ENCODE measurements at places on chromosomes 12 and 14.

GRCh38 chr14:73718418-73719251 is 4.5 kb upstream of the PNMA1 start:
- no peak for DNase-seq

DNA sequence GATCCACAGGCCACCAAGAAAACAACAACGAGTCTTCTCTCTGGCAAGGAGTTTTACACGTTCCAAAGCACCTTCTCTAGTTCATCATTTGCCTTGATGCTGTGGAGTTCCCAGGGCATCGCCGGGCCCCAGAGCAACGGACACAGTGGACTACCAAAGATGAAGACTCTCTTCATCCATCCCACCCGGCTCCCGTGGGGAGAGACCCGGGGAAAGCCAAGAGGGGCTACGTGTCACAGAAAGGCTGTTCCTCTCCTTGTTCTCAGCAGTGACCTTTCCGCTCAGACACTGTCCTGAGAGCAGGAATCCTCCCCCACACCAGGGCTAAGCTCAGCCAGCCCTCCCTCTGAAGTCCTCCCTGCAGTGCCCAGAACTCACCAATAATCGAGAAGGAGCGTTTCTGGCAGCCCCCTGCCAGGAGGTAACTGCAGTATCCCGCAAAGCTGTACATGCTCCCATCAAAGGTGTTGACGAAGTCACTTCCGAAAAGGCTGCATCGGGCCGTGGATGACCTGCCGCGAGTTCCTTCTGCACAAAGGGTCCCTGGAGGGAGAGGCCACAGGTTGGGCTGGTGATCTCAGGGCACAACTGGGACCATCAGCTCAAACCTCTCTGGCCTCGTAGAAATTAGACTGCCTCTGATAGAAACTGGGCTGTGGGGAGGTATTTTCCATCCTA is 3.5 kb downstream of the VWF start:
- DNase-seq = no peak

GRCh38 chr12:1093166-1093751 is 102.2 kb downstream of the ERC1 start:
- peak; percentile 28 for DNase-seq

DNA sequence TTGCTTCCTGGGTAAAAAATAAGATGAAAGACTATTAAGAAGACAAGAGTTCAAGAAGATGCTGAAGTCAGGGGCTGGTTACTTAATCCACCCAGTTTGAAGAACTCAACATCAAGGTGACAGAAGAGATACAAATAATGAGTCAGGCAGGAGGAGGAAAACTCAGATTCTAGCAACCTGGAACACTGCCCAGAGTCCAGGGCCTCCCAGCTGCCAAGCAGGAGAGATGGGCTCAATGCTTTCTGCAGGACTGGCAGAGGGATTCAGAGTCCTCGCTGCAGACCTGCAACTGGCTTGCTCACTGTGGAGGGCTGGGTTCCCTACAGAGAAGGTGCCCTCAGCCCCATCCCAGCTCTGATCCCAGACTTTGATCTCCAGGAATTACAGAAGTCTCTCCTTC is 28.6 kb upstream of the CEBPE start:
- no peak for DNase-seq

GRCh38 chr14:94571950-94572349 is 9.3 kb upstream of the SERPINA5 start:
- no peak for DNase-seq

- DNase-seq = no peak
Observed at GRCh38 chr12:107590413-107590812, 95.2 kb upstream of the PWP1 start.

DNA sequence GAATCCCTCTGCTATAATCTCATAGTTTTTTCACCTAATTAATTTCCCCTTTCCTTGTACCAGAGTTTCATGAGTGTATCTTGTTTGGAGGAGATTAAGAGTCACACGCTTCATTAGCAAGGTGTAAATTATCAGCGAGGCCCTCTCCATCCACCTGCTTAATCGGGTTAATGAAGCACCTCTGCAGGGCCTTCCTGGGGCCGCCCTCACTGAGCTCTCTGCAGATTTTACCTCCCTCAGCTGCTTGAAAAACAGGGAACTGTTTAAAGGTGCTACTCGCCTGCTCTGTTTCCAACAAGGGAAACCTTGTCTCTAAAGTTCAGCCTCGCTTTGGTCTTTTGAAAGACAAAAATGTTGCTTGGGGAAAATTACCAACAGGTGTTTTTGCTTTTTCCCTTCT is 35.8 kb downstream of the OTX2 start:
- DNase-seq = no peak

GRCh38 chr14:104192146-104192882 is 53.9 kb downstream of the KIF26A start:
- no peak for DNase-seq

- no peak for DNase-seq
Observed at GRCh38 chr14:80381807-80382363, 170.6 kb upstream of the DIO2 start.

DNA sequence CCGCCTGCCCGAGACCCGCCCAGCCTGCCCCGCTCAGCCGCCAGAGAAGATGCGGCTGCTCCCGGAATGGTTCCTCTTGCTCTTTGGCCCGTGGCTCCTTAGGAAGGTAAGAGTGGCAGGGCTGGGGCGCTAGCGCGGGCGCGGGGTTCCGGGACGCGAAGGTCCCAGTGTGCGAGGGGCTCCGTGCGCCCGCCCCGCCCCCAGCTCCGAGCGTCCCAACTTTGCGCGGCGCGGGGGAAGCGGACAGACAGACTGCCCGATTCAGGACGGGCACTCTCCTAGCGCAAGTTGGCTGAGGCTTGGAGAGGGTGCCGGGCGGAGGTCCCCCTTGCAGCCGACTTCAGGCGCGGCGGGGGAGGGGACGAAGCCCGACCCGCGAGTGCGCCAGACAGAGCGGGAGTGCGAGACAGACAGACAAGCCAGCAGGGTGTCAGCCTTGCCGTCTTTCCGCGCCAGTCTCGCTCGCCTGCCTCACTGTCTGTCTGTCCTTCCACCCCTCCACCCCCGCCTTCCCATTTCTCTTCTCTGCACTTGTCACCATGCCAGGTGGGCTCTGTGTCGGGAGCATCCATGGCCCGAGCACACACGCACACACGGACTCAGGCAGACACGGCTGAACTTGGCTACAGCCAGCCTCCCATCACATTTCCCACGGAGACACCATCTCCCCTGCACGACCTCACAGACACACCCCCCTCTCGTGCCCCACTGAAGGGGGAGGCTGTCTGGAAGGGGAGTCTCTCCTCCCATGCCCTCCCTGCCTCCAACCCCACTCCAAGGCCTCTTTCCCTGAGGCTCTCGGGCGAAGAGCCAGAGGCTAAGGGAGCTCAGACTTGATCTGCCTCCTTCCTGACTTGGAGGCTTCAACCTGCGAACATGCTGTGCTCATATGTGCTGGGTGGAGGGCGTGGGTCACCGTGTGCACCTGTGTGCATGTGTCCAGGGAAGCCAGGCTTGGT is 606 bp downstream of the NXPH4 start:
- DNase-seq = peak; percentile 57

DNA sequence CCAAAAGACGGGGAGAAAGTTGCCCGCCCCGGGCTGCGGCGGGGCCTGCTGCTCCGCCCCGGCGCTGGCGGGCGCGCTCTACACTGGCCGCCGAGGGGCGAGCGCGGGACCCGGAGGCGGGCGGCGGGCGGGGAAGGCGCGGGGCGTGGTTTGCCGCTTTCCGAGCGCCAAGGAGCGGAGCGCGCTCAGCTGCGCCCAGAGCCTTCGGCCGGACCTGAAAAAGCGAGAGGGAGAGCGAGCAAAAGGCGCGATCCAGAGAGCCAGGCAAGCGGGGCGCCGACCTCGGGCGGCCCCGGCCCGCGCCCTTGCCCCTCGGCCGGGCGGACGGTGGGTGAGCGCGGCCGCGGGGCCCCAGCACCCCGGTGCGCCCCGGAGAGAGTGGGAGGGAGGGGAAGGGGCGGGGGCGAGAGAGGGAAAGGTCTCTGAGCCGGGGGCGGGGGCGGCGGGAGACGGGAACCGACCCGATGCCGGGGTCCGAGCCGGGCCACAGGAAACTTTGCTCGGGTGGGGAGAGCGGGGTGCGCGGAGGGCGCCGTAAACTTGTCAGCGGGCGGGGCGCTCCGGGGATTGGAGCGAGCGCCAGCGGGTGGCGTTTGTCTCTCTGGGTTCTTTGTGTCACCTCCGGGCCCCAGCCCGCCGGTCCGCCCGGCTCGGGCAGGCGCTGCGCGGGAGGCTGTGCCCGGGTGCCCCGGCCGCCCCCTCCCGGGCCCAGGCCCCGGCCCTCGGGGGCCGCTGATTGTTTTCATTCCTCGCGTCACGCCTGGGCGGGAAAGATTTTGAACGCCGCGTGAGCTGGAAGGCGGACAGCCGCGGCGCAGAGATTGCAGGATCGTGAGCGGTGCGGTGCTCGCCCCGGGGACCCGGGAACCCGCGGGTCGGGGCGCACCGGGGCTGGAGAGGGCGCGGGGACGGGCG is at the start of gene SYNE2:
Gene SYNE2, plus strand, starts transcription at position 188 of the 915 bp plus-strand sequence. CDS start 56,145 bp downstream, outside the sequence.
- peak; percentile 82 for DNase-seq

DNA sequence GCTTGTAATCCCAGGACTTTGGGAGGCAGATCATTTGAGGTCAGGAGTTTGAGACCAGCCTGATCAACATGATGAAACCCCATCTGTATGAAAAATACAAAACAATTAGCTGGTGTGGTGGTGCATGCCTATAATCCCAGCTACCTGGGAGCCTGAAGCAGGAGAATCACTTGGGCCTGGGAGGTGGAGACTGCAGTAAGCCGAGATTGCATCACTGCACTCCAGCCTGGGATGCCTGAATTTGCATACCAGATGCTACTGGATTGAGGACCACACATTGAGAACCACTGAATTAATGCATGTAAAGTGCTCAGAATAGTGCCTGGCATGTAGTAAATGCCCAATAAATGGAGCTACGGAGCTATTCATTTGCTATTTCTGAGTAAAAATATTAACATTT is 14.9 kb upstream of the MYH7 start:
- no peak for DNase-seq

GRCh38 chr12:100346660-100347059 is 10.2 kb upstream of the SLC17A8 start:
- no peak for DNase-seq

DNA sequence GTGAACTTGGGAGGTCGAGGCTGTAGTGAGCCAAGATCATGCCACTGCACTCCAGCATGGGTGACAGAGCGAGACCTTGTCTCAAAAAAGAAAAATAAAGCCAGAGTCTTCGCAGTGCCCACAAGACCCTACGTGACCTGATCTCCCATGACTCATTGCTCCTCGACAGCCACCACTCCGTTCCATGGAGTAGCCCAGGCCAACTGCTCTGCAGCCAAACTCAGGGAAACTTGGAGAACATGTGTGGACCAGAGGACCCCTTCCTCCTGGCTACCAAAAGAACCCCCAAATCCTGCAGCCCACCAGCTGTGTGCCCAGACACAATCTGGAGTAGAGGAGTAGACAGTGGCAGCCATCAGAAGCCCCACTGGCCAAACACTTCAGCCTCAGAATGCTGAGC is 32.1 kb upstream of the PPP2R5C start:
- no peak for DNase-seq

DNA sequence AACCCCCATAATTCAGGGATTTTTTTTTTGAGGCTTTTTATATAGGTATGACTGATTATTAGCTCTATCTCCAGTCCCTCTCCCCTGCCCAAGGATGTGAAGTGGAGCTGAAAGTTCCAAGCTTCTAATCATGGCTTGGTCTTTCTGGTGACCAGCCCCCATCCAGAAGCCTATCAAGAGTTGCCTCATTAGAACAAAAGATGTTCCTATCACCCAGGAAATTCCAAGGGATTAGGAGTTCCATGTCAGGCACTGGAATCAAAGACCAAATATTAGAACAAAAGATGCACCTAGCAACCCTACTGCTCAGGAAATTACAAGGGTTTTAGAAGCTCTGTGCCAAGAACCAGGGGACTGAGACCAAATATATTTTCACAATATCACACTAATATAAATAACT is 29.9 kb downstream of the LRP6 start:
- DNase-seq = no peak

GRCh38 chr14:77124345-77125280 is 17.0 kb downstream of the ZDHHC22 start:
- DNase-seq = peak; percentile 78

DNA sequence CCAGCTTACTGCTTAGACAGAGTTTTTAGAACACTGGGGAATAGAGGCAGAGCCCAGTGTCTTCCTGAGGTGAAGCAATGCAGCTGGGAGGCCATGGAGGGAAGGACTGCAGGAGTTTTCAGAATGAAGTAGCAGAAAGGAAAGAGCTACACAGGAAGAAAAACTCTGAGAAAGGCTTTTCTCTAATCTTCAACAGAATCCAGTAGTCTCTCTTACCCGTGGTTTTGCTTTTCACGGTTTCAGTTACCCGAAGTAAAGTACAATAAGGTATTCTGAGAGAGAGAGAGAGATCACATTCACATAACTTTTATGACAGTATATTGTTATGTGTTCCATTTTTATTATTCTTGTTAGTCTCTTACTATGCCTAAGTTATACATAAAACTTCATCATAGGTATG is 761.6 kb downstream of the BCL11B start:
- DNase-seq = no peak

Data from effector memory CD8-positive, alpha-beta T cell (primary cell).